Glutamatergic neuron (in vitro differentiated cells): ENCODE measurements at places on chromosomes 11 and 22. TPM values are rescaled to one million over a fixed set of nuclear protein-coding genes. Genes with fewer than 3 reads are reported as not detected.

The POU2AF2 gene
- total RNA-seq, result not detected

The TEAD1 gene
- total RNA-seq, result 62.5 TPM

DNA sequence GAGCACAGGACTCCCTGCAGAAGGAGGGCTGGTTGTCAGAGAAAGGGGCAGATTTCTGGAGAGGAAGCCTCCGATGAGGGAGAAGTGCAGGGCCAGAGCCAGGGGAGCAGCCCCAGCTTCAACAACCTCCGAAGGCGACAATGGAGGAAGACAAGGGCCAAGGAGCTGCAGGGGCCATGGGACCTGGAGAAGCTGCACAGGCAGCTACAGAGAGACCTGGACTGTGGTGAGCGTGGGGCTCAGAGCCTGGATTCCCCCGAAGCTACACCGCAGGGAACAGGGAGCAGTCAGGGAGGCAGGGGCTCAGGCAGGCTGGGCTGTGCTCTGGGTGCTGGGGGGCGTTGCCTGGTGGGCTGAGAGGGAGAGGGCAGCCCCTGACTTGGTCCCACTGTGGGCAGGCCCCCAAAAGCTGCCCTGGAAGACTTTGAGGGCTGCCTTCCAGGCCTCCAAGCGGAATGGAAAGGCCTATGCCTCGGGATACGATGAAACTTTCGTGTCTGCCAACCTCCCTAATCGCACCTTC, 2.4 kb downstream of the TSGA10IP start:
- no peaks in the 10 kb centered on the region for H3K4me1 ChIP-seq
- H3K27me3 ChIP-seq, result peaks cover 6% of the 10 kb centered on the region
- DNase-seq, result no peak
- no peak overlapping the region for H3K4me3 ChIP-seq
- H3K36me3 ChIP-seq, result no peaks in the 10 kb centered on the region
- no peak overlapping the region for H3K27ac ChIP-seq

DNA sequence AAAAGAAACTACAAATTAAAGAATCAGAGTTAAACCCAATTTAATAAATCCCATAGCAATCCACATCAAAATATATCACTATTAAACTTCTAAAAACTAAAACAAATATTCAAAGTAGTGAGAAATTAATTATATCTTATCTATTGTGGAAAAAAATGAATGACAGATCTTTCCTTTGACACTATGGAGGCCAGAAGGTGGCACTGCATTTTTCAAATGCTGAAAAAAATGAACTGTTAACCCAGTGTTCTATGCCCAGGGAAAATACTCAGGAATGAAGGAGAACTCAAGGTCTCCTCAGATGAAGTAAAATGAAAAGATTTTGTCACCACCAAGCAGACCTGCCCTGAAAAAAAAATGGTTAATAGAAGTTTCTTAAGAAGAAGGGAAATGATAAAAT, 27.7 kb downstream of the TYR start:
- H3K4me1 ChIP-seq, result no peaks in the 10 kb centered on the region
- no peaks in the 10 kb centered on the region for H3K27me3 ChIP-seq
- DNase-seq, result no peak
- H3K4me3 ChIP-seq, result no peak overlapping the region

- H3K36me3 ChIP-seq, result no peaks in the 10 kb centered on the region
- no peak overlapping the region for H3K27ac ChIP-seq
- H3K4me3 ChIP-seq, result no peak overlapping the region
- DNase-seq, result no peak
- H3K4me1 ChIP-seq, result peaks cover 19% of the 10 kb centered on the region
Observed at GRCh38 chr22:42433754-42434682, 1.8 kb upstream of the NFAM1 start.

- H3K27ac ChIP-seq, result no peak overlapping the region
- peaks cover 5% of the 10 kb centered on the region for H3K27me3 ChIP-seq
- no peak for DNase-seq
- no peaks in the 10 kb centered on the region for H3K36me3 ChIP-seq
Observed at GRCh38 chr22:42646569-42647525, 2.3 kb downstream of the CYB5R3 start.

DNA sequence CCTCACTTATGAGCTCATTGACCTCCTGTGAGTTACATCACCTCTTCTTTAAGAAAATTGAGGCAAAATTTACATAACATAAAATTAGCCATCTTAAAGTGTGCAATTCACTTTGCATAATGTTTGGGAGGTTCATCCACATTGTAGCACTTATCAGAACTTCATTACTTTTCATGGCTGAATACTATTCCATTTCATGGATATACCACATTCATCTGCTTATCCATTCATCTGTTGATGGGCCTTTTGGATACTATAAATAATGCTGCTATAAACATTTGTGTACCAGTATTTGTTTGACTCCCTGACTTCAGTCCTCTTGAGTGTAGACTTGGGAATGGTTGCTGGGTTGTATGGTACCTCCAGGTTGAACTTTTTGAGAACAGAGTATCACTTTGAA, 103.4 kb downstream of the TP53I11 start:
- peaks cover 24% of the 10 kb centered on the region for H3K36me3 ChIP-seq
- H3K27me3 ChIP-seq, result peaks cover 5% of the 10 kb centered on the region
- H3K4me3 ChIP-seq, result no peak overlapping the region
- DNase-seq, result no peak
- H3K27ac ChIP-seq, result no peak overlapping the region

DNA sequence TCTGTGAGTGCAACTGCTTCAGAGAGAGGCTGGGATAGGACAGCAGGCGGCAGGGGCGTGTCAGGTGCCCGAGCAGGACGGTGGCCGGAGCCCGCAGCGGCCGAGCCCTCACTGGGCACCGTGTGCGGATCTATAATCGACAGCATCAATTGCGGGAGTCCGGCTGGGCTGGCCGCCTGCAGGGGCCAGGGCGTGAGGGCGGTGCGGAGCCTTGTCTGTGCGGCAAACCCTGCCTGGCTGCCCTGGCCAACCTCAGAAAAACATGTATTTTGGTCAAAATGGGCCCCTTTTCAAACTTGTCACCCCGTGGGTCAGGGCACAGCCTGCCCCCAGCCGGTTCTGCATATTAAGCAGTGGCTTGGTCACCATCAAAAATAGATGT, 91.3 kb upstream of the KCNQ1OT1 start:
- H3K4me3 ChIP-seq, result no peak overlapping the region
- DNase-seq, result peak; percentile 17
- H3K36me3 ChIP-seq, result peaks cover 8% of the 10 kb centered on the region
- peaks cover 5% of the 10 kb centered on the region for H3K4me1 ChIP-seq
